ENCODE measurements at places on chromosomes 4 and X.

- DNase-seq = no peak
Measured at GRCh38 chr4:749698-750666, 44.4 kb downstream of the PCGF3 start.

DNA sequence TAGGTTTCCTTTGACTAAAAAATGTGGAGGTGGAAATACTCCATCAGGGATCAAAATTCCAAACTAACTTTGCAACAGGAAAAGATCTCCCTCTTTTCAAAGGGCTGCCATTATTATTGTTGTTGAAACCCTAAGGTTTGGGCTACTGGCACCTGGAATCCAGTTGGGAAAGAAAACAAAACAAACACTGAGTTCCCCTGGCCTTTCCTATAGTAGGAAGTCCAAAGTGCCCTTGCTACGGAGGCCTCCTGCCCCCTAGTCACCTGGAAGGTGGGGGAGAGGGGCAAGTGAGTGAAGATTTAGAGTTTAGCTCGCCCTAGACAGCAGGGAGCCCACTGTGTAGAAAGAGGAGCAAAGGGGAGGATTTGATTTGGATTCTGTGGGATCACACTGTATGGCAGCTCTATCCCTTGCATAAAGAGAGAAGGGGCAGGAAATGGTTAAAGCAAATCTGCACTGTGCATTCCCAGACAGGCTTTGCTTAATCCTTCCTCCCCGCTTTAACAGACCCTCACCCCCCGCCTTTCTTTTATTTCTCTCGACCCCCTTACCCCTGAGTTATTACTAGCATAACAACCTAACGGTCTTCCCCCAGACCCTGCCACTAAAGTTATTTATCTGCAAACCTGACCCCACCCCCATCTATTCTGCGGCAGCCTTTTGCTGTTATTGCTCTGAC lies 627 bp upstream of the FAT4 start:
- no peak for DNase-seq

DNA sequence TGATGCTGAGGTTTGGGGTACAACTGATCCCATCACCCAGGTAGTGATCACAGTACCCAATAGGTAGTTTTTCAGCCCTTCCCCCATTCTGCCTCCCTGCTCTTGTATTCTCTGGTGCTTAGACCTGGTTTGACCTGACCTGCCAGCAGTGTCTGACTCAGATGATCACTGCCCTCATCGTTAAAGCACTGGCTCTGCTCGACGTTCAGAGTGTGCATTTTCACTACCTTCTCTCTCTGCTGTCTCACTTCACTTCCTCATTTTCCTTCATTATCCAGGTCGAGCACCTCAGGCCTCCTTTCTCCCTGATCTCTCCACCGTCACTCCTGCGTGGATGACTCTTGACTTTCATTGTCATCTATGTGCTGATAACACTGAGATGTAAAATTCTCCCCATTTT lies 83.6 kb downstream of the PARM1 start:
- no peak for DNase-seq

DNA sequence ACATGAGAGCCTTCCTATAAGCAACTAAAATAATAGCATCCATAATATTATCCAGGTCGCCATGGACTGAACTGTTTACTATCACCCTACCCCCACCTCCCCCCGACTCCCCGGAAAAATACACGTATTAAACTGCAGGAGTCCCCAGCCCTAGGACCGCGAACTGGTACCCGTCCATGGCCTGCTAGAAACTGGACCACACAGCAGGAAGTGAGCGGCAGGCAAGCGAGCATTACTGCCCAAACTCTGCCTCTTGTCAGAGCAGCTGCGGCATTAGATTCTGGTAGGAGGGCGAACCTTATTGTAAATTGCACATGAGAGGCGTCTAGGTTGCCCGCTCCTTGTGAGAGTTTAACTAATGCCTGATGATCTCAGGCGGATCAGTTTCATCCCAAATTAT lies 405.8 kb upstream of the ADGRL3 start:
- DNase-seq = no peak

- DNase-seq = no peak
Measured at GRCh38 chrX:100373673-100374072, 36.4 kb downstream of the PCDH19 start.

DNA sequence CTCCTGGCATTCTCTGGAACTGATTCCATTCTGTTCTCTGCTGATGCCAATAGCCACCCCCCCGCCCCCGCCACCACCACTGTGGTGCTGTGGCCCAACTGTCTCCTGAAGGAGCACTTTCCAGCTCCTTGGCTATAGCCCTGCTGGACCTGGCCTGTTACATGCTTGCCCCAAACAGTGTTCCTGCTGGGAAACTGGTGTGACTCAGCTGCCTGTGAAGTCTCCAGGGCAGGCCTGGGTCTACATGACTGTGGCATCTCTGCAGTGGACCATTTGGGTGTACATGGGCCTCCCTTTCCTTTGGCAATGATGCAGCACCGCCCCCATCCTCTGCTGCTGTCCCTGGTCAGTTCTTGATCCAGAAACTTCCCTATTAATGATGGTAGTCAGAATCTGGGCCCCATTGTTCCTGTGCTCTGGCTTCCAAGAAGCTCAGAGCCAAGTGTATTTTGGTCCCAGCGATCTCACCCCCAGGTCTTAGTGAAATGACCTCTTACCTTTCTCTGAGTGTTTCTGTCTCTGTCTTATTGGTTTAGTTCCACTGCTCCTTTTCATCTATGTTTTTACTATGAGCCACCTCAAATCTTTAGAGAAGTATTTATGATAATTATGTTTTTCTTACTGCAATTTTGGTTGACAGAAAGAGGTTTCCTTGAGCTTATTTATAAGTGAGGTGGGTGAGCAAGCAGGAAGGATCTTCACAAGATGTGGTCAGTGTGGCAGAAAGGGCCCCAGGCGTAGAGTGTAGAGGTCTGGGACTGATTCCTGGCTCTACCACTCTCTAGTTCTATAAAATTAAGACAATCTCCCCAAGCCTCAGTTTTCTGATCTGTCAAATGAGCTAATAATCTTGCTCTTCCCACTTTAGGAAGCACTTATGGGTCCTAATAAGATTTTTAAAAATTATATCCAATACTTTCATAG lies 210.7 kb upstream of the EOLA2 start:
- no peak for DNase-seq

GRCh38 chrX:77450996-77451395 lies 3.8 kb downstream of the FGF16 start:
- DNase-seq = no peak

DNA sequence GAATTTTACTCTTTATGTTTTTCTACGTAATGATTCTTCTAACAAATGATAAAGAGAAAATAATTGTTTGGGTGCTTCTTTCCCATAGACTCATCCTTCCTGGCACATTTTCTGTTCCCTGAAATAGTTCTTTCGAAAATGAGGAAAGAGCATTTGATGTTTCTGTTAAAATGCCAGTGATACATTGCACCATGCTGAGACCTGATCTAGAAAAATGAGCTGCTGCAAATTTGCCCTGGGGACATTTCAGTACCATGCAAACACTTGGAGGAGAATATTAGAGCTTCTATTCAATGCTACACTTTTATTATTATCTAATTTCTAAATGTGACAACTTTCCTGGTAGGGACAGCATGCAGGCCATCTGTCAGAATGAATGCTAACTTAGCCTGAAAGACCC lies 83.3 kb downstream of the C4orf33 start:
- DNase-seq = no peak

GRCh38 chr4:127018381-127018780 lies 614.4 kb upstream of the INTU start:
- no peak for DNase-seq

DNA sequence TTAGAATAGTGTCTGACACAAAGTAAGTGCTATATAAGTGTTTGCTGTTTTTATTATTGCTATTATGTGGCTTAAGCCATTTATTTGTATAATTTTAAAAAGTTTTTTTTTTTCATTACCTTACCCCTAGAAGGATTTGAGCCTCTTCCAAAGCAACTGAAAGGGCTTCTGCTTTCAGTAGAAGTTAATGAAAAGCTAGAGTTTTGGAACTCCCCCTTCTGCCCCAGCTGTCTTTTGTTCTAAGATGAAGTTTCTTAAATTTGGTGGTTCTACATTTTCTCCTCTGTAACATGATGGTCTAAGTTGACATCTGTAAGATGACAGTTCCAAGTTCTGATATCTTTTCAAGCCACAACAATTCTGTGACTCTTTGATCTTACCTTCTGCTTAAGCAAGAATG lies 30.3 kb downstream of the FHIP1A start:
- DNase-seq = no peak

All from NCI-H748 treated with DMSO at 0.1 percent for 48 hours (cell line).